ENCODE measurements at places on chromosomes 5 and 9. TPM values are rescaled to one million over a fixed set of nuclear protein-coding genes. Genes with fewer than 3 reads are reported as not detected.

TMEM252 gene
- total RNA-seq = not detected

FLT4 gene
- total RNA-seq = 0.04 TPM

KLHL9 gene
- total RNA-seq = not detected

PCDHB16 gene
- 3.7 TPM for total RNA-seq

PFN3 gene
- not detected for total RNA-seq

CTNNAL1 gene
- total RNA-seq = 90.8 TPM

C5orf52 gene
- not detected for total RNA-seq

MUSK gene
- total RNA-seq = not detected

DAB2IP gene
- total RNA-seq = 5.3 TPM
